Stimulated activated CD8-positive, alpha-beta memory T cell treated with anti-CD3 and anti-CD28 coated beads, Interleukin-4, amount 100 ng/mL, for 24 hours (primary cell): ENCODE measurements at places on chromosomes 2 and 18.

DNA sequence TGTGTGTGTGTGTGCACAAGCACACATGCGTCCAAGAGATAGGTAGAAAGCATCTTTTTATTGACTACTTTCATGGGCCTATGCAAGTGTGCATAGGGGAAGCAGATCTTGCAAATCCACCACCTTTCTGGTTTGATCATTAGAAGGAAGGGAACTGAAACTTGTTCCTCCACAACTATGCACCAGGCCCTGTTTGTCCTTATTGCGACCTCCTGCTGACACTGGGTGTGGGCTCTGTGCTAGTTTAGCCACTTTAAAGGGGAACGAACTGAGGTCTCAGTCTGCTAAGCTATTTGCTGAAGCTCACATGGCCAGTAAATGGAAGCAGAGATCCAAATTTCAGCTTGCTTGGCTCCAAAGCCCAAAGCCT, 32.1 kb upstream of the INSIG2 start:
- no peak for DNase-seq

DNA sequence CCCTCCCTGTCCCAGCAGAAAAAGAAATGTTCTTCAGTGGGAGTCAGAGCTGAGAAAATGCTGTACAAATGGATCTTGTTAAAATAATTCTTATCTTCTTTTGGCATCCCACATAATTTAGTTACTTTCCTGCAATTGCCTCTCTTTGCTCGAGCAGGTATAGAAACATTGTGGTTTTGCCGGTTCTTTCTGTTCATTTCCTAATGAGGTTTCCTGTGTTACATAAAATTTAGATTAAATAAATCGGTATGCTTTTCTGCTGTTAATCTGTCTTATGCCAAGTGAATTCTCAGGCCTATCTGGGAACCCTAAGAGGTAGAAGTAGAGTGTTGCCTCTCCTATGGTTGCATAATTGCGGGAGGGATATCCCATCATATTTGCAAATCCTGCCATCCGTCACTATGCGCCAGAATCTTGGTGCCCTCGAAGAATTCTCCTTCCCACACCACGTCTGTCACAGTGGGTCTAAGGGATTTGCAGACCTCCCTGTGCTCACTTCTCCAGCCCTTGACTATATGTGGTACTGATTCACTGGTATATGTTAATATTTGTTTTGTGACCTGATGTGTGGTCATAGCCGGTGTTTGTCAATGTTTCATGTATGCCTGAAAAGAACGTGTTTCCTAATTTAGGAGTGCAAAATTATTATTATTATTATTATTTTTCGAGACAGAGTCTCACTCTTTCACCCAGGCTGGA, 12.2 kb upstream of the HDAC4 start:
- DNase-seq: no peak

DNA sequence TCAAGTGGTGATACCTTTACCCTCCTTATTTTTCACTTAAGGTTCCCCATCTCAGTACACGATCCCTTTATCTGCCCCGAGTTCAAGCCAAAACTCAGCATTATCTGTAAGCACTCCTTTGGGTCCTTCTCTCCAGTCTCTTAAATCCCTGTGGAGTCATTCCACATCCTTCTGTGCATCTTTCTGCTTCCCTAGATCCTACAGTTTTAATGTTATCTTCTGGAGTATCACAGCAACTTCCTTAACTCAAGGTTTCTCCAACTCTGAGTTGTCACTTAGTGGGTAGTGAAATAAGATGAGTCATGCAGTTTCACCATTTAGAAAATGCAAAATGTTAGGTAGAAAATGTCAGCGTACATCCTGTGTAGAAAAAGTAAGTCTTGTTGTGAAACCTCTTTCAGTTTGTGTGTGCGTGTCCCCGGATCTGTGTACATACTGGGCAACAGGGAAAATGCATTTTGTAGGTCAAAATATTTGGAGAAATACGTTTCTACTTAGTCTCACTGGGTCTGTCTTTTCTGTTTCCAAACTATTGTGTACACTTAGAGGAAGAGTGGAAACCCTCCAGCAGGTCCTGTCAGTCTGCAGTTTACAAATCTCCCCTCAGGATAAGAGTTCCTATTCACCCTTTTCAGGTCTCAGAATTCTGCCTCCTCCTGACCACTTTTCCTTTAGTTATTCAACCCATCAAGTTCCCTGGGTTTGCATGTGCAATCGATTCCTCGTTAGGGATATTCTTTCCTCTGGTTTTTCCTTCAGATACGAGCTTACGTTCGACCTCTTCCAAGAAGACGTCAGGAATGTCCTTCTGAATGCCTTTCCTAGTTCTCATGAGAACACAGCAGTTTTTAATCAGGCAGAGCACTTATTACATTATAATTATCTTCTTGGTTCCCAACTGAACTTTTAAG, 154.8 kb downstream of the TGIF1 start:
- no peak for DNase-seq

DNA sequence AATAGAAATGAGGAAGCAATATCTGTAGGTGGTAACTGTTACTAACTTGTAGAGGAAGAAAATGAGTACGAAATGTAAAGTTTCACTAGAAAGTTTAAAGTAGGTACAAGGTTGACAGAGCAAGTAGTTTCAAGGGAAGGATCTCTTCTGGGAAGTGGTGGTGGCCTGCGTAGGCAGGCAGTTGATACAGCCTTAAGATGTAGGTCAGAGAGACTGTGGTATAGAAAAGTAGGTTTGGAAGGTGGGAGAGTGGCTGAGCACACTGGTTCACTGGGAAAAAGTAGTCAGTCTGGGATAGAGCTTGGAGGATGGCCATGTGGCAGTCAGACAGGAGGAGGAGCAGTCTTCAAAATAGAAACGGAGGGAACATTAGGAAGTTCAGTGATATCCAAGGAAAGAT, 23.5 kb downstream of the KDM3A start:
- no peak for DNase-seq

- no peak for DNase-seq
Measured at GRCh38 chr2:207254591-207255464, 89.1 kb upstream of the KLF7 start.

GRCh38 chr2:235774153-235774870, 280.5 kb downstream of the AGAP1 start:
- no peak for DNase-seq

GRCh38 chr2:225072444-225072843, 30.2 kb upstream of the DOCK10 start:
- DNase-seq: no peak

- DNase-seq: no peak
Measured at GRCh38 chr18:68660354-68661183, 54.3 kb downstream of the TMX3 start.

DNA sequence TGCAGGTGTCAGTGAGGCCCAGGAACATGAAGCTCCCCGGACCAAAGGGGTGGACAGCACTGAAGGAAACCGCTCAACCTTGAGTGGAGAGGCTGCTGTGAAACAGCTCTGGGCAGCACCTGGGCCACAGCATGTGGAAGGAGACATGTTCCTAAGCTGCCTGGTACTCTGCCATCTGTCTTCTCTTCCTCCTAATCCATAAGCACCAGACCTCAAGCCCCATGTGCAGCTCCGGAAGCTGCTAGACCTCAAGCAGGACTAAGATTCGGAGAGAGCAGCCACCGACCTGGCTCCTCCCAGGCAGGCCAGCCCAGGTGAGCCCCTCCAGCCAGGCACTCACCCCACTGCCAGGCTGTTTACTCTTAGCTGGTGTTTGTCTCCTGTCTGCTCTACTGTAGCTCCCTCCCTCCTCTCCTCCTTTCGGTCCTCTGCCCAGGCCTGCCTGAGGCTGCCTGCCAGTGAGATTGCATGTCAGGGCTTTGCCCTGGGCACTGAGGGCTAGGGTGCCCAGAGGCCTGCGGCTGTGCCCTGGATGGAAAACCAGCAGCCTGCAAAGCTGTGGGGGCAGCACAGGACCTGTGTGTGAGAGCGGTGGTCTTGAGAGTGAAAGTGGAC, 53.7 kb downstream of the BCL11A start:
- no peak for DNase-seq

- DNase-seq: no peak
Measured at GRCh38 chr2:160373666-160374065, 119.9 kb downstream of the RBMS1 start.

GRCh38 chr2:201574766-201575165, 68.5 kb downstream of the TMEM237 start:
- DNase-seq: no peak

DNA sequence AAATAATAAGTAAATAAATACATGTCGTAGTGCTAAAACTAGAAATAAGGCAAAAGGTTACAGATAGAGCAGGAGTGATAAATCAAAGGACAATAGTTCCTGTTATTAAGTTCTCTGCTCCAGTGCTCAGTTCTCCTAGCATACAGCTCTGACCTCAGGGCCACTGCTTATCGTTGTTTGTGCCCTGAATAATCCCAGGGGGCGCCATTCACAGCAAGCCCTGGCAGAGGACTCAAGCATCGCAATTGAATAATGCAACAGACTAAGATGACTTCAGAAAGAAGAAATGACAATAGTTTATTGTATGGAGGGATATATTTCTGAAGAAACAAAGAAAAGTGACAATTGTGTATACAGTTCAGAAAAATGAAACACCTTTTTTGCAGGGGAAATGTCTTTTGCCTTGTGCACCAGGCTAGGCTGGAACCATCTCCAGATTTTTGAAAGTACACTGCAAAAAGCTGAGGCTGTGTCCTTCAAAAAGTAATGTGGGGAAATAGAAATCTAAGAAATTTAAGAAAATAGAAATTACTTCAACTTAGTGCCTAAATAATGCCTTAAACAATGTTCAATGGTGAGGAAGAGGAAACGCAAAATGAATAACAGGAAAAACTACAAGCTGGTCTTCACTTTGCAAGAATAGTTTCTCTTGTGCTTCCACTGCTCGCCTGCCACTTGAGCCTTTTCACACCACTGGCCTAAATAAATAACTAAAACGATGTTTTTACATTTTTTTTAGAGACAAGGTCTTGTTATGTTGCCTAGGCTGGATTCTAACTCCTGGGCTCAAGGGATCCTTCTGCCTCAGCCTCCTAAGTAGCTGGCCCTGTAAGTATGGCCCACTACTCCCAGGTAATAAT, 19.0 kb upstream of the CCNYL1 start:
- DNase-seq: no peak

GRCh38 chr2:29611261-29611660, 310.1 kb downstream of the ALK start:
- no peak for DNase-seq

GRCh38 chr2:239839306-239839705, 185.8 kb downstream of the NDUFA10 start:
- no peak for DNase-seq

GRCh38 chr18:33558529-33558928, 19.5 kb upstream of the ASXL3 start:
- DNase-seq: no peak

- DNase-seq: no peak
Measured at GRCh38 chr2:122028371-122029100, 273.1 kb downstream of the TSN start.

GRCh38 chr2:56587456-56587855, 403.7 kb downstream of the CCDC85A start:
- no peak for DNase-seq

GRCh38 chr2:152376968-152377367, 42.0 kb downstream of the FMNL2 start:
- DNase-seq: no peak

DNA sequence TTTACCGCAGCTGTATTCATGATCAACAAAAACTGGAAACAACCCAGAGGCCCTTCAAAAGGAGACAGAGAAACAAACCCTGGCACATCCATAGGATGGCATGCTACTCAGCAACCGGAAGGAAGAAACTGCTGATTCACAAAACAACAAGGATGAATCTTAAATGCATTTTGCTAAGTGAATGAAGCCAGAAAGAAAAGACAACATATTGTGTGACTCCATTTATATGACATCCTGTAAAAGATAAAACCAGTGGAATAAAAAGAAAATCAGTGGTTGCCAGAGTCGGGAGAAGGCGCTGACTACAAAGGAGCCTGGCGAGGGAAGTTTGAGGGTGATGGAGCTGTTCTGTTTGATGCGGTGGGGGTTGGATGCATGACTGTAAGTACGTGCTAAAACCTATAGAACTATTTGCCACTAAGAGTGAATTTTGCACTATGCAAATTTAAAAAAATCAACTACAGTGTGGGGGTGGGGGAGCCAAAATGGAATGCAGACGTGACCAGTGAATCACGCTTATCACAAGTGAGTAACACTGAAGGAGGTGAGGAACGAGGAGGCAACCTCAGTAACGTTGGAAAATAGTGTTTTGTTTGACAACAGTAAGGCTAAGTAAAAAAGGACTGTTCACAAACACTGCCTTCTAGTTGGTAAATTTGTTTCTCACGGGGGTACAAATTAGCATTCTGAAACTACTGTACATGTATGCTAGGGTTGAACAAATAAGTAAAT, 108.9 kb downstream of the INHBB start:
- DNase-seq: no peak

GRCh38 chr2:201203916-201204654, 21.1 kb downstream of the CASP10 start:
- DNase-seq: no peak

DNA sequence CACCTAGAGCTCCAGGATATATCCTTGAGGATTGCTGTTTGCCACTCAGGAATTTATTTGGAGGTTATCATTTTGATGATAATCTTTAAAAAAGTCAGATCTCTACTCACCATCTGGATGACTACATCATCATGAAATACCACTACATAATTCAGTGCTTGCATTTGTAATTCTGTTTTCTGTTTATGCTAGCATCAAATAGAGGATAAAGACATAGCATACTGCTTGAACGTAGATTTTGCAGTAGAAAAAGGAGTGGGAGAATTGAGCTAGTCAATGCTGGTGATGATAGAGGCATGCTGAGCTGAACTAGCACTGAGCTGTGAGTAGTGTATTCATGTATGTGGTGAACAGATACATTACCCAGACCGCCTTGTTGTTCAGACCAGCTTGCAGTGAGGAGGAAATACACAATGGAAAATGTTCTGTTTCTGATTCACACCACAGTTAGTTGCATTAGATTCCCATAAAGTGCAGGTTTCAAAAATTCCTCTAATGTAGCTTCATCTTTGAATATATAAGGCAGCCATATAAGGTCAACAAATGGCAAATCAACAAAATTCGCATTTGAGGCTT, 68.8 kb upstream of the CDC42EP3 start:
- DNase-seq: no peak

DNA sequence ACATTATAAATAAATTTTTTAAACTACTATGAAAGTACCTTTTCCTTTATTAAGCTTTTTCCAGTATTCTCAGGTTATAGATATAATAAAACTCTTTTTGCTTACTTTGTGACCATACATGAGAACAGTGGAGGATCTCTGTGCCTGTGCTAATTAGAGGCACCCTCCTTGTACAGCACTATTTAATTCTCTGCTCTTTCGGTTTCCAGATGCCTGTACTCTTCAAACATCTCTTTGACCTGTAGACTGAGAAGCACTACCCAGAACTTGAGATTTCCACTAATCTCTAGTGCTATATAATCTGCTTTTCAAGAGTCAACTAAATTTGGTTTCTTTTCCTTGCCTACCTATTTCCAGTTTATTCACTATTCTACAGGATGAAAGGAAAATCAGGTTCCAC, 131.1 kb downstream of the GULP1 start:
- DNase-seq: no peak

- DNase-seq: no peak
Measured at GRCh38 chr2:179440642-179441251, 176.1 kb upstream of the SESTD1 start.

DNA sequence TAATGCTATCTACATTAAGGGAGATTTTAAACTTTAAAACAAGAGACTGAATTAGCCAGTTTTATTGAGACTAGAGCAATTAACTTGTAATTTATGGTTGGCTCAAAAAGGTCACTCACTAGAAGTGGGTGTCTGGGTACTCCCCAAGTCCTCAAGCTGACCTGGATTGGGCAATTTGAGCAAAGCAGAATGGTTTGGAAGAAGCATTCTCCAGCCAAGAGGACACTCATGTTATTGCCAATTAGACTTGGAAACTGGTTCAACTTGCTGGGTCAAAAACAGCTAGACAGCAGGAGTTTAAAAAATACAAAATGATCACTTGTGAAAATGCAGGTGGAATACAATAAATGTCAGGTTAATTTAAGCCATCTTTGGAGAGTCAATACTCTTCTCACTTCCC, 29.5 kb upstream of the MYO1B start:
- DNase-seq: no peak
